ENCODE measurements at places on chromosomes 3 and 15. TPM values are rescaled to one million over a fixed set of nuclear protein-coding genes. Genes with fewer than 3 reads are reported as not detected.

Gene ST8SIA2
- 0.09 TPM for total RNA-seq

Gene CYP1A2
- 0.14 TPM for total RNA-seq

Gene OR5K2
- not detected for total RNA-seq

Gene CHCHD4
- 13.2 TPM for total RNA-seq

Gene HAUS2
- 12.5 TPM for total RNA-seq

Gene CHDH
- 46.4 TPM for total RNA-seq

Gene BLOC1S6
- 30.9 TPM for total RNA-seq

Gene DNAH12
- total RNA-seq, result 0.52 TPM

Gene MRPS25
- 48.8 TPM for total RNA-seq

Gene ACP3
- 2.1 TPM for total RNA-seq

Gene RTP1
- not detected for total RNA-seq

Gene CDHR4
- 0.09 TPM for total RNA-seq
